ENCODE measurements at places on chromosomes 13 and 19.

- peak; percentile 23 for DNase-seq
These were observed 206.7 kb upstream of the RFC3 start for GRCh38 chr13:33611121-33611805.

GRCh38 chr19:648305-648704, 8.6 kb downstream of the FGF22 start:
- no peak for DNase-seq

DNA sequence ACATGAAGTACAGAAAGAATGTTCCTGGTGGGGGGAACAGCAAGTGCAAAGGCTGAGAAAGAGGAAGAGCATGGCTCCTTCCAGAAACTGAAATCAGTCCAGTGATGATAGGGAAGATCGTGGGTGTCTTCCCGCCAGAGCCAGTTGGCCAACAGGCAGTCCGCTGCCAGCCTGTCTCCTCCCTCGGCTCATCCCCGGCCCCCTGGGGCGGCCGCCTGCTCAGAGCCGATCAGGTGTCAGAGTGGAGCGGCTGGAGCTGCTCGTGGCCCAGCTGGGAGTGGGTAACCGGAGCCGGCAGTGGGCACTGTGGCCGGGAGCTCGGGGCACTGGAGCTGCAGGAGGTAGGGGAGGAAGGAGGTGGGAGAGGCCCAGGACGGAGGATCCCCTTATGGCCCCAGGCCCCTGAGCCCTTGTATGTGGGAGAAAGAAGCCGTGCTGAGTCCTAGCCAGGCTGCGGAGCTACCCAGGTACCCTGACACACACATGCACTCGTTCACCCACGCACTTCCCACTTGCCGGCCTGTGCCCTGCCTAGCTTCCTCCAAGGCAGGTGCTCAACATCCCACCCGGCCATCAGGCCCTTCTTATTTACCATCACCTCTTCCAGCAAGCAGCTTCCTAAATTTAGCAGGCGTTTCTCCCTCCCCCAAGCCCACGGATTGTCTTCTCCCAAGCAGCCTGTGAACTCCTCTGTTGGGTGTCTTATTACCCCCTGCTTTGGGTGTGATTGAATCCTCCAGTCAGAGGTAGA, 1.7 kb downstream of the ANKRD24 start:
- DNase-seq: no peak

GRCh38 chr19:42555317-42555716, 27.0 kb upstream of the CEACAM1 start:
- DNase-seq: no peak

DNA sequence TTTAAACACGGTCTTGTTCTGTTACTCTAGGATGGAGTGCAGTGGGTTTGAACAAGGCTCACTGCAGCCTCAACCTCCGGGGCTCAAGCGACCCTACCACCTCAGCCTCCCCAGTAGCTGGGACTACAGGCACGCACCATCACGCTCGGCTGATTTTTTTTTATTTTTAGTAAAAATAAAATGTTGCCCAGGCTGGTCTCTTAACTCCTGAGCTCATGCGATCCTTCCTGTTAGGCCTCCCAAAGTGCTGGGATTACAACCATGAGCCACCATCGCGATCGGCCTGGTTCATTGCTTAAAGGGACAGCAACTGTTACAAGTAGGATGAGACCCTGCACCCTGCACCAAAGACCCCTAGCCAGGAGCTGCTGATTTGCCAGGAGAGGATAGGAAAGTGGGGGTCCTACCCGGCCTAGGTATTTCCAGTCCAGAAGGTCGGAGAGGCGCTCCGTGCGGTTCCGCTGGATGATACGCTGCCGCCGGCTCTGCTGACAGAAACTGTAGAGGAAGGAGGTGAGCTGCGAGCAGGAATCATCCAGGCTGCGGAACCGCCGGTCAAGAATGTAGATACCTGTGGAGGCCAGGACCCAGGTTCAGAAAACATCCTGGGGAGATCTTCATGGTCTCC, 5.1 kb downstream of the FTL start:
- no peak for DNase-seq

DNA sequence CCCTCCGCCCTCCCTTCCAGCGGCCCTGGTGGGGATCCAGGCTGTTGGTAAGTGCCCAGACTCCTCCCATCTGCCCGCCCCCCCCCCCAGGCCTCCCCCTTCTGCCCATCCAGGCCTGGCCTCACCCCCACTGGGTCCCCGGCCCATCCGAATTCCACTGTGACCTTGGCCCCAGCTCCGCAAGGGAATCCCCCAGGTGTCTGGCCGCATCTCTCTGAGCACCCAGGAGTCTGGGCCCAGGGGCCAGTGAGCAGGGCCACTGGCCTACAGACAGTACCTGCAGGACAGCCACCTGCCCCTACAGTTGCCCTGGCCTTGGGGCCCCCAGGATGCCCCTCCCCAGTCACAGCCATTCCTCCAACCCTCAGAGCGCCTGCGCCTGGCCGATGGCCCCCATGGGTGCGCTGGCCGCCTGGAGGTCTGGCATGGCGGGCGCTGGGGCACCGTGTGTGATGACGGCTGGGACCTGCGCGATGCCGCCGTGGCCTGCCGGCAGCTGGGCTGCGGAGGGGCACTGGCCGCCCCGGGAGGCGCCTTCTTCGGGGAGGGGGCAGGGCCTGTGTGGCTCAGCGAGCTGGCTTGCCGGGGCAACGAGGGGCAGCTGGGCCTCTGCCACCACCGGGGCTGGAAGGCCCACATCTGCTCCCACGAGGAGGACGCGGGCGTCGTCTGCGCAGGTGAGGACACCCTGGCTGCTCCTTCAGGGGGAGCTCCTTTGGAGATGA, 912 bp downstream of the SSC5D start:
- no peak for DNase-seq

DNA sequence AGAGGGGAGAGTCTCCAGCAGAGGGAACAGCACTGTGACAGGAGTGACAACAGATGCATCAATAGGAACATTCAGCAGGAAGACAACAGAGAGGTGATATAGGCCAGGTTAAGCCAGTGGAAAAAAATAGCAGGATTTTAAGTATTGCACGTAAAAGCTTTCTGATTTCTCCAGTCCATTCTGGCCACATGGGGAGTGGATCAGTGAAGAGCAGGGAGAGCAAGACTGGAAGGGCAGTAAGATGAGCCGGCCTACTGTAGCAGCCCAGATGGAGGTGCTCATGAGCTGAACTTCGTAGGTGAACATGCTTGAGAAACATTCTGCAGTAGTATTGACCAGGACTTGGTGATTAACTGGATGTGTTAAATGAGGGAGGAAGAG, 1.7 kb downstream of the UTP14C start:
- no peak for DNase-seq

- DNase-seq: no peak
These were observed 100.7 kb upstream of the OBI1 start for GRCh38 chr13:78759704-78760103.
